ENCODE measurements at places on chromosomes 7 and 10.

- DNase-seq = no peak
These were observed 698.6 kb downstream of the CCSER2 start for GRCh38 chr10:85026878-85027467.

- DNase-seq = no peak
These were observed 285.9 kb upstream of the SMIM30 start for GRCh38 chr7:113404245-113404644.

DNA sequence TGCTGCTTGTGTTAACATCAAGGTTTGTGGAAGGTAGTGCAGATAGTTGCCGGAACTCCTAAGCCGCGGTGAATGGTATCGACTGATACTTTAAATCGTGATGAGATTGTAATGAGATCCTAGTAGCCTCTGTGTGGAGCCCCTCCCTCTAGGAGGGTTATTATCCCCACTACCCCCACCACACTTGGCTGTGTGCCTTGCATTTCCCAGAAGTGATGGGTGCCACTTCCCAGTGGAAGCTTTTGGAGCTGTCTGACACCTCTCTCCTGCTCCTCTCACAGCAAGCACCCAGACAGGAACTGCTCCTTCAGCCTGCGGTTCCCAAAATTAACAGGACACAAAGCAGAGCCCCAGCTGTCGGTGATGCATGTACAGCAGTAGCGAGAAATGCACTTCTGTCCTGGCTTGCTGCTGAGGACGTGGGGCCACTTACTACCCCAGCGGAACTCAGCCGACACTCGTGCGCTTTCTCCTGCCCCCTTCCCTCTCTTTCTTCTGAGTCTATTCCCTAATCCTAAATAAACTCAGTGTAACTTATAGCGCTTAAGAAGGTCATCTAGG is 52.5 kb downstream of the PRKAG2 start:
- no peak for DNase-seq

- DNase-seq = no peak
These were observed 176.1 kb upstream of the KLF6 start for GRCh38 chr10:3961082-3961481.

- DNase-seq = no peak
These were observed 73.1 kb downstream of the RAMP3 start for GRCh38 chr7:45230611-45231165.

DNA sequence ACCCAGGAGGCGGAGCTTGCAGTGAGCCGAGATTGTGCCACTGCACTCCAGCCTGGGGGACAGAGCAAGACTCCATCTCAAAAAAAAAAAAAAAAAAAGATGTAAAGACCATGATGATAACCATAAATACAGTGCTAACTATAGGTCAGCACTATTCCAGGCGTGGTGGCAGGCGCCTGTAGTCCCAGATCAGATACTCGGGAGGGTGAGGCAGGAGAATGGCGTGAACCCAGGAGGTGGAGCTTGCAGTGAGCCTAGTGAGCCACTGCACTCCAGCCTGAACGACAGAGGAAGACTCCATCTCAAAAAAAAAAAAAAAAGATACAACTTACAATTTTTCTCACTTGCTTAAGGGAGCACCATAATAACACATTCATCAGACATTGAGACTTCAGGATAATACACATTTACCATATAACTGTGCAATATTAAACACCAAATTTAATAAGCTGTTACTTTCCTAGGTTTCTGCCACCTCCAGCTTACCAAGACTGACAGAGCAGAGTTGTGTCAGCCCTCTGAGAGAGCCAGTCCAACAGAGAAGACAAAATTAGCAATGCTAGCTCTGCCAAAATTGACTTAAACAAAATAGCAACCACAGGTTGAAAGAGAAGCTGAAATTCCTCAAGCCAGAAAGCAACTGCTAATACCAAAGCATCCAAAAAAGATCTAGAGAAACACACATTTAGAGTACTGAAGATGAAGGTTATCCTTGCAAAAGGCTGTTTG is 8.2 kb downstream of the DNA2 start:
- no peak for DNase-seq

Measured in iris pigment epithelial cell (primary cell).